Mesothelial cell of epicardium (in vitro differentiated cells): ENCODE measurements at places on chromosomes 16 and 17. TPM values are rescaled to one million over a fixed set of nuclear protein-coding genes. Genes with fewer than 3 reads are reported as not detected.
A peak's percentile ranks its signal among the peaks of the same experiment; 100 is the strongest.

KRT33A gene
- not detected in 3 replicates for total RNA-seq

FOXC2 gene
- 10.4 to 12.3 TPM (median 11.7 TPM) in 3 replicates for total RNA-seq

SMCR8 gene
- 18.2 to 19.3 TPM (median 18.4 TPM) in 3 replicates for total RNA-seq

LGALS9B gene
- total RNA-seq, result not detected in 3 replicates

DNA sequence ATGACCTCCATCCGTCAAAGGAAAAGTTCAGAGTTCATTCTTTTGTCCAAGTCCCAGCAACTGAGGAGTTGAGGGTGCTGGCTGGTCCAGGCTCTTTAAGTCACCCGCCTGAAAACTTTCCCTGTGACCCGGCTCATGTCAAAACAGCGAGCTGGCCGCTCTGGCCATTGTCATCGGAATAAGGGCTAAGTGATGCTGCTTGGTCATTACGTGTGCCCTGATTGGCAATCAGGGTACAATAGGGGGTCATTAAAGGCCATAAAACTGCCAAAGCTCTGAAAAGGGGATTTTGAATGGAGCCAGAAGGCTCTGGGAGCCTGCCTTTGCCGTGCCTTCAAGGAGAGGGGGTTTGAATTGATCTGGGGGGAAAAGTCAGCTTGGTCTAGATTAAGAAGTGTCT is 88.5 kb upstream of the IRX3 start:
- no peak for DNase-seq

DNA sequence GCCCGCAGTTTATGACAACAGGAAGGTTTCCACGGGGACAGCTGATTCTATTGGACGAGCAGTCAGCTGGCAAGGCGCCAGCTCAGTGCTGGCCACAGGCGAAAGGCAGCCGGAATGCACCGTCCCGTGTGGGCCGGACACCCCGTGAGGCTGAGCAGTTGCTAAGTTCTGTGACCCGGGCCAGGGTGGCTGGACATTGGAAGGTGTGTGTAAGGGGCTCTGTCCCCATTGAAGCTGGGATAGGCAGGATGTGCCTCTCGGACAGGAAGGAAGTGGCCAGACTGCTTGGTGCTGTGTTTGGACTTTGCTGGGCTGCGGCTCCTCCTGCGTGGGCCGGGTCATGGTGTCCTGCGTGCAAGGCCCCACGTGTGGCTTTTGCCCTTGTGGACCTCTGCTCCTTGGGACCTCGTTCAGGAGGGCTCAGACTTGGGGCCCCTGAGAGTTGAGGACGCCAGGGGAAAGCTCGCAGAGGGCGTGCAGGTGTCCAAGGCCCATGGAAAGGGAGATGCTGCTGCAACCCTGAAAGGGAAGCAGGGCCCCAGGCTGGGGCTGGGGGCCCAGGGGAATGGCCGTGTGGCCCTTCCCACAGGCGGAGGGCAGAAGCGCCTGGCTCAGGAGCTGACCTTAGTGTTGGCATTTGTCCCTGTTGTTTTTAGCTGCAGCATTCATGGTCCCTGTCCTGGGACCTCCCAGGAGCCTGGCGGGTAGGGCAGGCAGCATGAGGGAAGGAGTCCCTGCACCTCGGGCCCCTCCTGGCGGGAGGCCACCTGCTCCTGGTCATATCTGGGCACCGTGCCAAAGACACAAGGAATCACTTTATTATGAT is 10.0 kb downstream of the BAIAP2 start:
- peak; percentile 56 for DNase-seq

DNA sequence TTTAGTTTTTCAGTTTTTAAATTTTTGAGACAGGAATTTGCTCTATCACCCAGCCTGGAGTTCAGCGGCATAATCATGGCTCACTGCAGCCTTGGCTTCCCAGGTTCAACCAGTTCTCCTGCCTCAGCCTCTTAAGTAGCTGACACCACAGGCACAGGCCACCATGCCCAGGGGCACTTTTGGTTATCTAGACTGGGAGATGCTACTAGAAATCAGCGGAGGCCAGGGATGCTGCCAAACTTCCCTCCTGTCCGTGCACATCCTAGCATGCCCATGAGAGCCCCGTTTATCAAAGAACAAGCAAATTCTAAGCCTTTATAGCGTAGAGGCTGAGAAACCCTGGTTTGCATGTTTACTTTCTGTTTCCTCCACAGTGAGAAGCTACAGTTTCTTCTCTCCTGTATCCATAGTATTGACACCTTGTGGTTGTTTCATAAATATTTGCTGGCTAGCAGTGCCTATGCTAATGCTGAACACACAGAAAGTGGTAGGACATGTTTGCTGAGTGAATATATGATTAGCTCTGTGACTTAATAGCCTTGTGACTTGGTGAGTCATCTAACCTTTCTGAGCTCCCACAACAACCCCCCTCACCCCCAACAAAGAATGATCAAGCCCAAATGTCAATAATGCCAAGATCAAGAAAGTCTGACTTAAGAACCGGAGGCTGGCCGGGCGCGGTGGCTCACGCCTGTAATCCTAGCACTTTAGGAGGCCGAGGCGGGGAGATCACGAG is 39.2 kb upstream of the MAF start:
- DNase-seq, result no peak
